ENCODE measurements at places on chromosomes 11 and 22.

DNA sequence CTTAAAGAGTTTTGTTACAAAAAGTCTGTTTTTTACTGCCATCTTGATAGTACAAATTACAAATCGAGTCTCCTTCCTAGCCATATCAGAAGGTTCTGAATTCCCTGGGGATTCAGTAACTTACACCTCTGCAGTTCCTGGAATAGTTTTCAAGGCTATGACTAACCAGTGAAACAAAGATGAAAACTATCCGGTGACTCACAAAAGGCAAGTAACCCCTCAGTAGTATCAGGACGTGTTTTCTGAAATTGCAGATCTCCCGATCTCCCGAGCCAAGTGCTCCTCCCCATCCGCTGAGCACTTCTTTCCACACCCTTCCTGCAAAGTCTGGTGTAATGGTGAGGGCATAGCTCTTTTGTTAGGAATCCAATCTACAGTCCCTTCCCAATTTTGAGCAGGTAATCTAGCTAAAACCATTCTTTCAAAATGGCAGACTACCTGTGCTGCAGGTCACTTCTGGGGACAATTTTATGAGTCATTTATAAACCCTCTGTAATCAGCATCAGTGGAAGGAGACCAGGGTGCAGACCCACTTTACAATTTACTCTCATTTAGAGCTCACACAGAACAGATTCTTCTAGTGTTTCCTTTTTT, 7.7 kb downstream of the E2F8 start:
- DNase-seq = peak; percentile 31

DNA sequence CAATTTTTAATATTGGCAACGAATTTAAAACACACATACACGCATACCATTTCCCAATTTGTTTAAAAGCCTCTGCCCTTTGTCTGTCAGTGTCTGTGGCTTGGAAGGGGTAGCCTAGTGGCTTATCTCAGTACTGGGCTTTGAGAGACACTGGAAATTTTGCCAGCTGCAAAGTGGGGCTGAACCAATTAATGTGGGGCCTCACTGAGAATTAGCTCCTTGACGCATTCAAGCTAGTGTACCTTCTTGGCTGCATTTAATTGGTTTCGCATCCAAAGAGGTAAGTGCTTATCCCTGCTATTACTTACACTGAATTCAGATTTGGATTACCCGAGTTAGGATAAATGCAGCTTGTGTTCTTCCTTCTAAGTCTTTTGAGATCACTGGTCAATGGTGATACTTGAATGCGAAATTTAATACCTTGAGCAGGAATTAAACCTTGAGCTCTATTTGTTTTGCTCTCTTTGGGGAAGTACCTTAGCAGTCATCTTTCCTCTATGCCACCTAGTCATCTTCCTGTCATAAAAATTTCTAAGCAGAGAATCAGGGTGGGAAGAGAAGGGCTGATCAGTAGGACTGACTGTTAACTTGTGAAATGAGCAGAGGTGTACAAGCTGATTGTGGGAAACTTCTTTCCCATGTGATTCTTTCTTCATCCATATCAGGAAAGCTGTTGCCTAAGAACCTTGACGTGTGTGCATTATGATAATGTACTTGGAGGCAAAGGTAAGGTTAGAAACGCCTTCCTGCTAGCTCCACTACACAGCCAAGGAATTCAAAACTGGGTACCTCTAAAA, 187.7 kb upstream of the E2F8 start:
- DNase-seq = no peak

DNA sequence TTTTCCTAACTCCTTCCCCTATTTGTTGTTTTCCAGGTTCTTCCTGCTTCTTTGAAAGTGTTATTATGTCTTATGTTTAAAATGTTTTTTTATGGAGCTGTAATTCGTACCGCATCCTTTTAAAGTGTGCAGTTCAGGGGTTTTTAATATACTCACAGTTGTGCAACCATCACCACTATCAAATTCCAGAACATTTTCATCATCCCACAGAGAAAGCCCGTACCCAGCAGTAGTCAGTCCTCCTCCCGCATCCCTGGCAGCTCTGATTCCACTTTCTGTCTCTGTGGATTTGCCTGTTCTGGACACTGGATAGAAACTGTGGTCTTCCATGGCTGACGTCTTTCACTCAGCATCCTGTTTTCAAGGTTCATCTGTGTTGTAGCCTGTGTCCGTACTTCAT, 73.7 kb downstream of the JAM3 start:
- DNase-seq = no peak

DNA sequence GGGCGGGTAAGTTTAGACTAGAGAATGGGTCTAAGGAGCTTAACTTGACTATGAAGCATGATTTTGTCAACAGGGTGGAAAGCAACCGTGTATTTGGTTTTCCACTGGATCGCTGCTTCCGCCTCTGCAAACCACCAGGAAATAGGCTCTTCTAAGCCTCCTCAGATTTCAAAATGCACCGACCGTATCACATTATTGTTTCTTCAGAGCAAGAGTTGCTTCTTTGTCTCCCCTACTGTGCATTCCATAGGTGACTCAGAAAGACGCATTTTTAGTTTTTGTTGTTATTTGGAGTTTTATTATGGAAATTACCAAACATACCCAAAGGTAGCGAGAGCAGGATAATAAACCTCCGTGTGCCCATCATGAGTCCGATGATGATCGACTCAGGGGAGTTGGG, 64.3 kb upstream of the RASD2 start:
- DNase-seq = no peak

GRCh38 chr22:33361581-33361980, 303.4 kb upstream of the SYN3 start:
- no peak for DNase-seq

DNA sequence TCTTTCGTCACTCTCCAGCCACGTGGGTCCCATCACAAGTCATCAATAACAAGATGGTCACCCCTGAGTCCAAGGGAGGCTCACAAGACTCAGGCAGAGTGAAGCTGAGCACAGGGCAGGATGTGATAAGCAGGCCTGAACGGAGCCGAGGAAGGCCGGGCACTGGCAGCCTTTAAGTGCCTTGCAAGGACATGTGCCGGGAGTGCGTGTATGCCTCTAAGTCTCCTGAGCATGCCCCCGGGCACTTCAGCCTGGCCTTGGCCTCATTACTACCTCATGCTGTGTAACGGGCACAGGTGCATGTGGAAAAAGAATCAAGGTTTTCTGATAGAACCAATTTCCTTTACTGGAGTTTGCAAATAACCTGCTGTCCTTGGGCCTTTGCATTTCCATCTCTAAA, 55.8 kb downstream of the UBASH3B start:
- DNase-seq = no peak

GRCh38 chr22:24146791-24147353, 34.4 kb upstream of the SUSD2 start:
- DNase-seq = peak; percentile 72

GRCh38 chr11:63738720-63739360, 29.7 kb downstream of the ZFTA start:
- no peak for DNase-seq

- DNase-seq = no peak
Observed at GRCh38 chr11:118046051-118046963, 30.6 kb upstream of the TMPRSS4 start.

- DNase-seq = no peak
Observed at GRCh38 chr11:114559425-114560310, at the start of gene NXPE1. NXPE1 (minus strand) TSS chr11:114559881; CDS start chr11:114551201, 8,680 bp downstream.

DNA sequence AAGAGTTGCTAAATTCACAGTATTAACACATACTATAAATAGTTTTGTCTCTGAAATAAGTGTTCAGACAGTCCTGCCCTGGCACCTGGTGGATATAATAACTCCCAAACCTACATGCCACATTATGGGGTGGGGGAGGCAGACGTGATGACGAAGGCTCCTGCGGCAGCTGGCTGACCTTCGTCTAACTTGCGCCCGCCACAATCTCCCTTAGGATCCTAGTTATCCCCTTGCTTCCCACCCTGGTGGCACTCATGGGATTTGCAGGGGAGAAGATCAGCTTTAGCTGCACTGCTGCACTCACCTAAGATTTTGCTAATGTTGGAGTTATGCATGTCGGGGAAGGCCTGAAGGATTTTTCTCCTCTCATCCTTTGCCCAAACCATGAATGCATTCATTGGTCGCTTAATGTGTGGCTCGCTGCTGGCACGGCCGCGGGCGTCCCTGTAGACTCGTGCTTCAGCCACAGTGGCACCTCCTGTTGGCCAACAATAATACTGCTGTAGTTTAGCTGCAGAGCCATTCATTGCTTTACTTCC, 367.6 kb downstream of the SOX6 start:
- no peak for DNase-seq

DNA sequence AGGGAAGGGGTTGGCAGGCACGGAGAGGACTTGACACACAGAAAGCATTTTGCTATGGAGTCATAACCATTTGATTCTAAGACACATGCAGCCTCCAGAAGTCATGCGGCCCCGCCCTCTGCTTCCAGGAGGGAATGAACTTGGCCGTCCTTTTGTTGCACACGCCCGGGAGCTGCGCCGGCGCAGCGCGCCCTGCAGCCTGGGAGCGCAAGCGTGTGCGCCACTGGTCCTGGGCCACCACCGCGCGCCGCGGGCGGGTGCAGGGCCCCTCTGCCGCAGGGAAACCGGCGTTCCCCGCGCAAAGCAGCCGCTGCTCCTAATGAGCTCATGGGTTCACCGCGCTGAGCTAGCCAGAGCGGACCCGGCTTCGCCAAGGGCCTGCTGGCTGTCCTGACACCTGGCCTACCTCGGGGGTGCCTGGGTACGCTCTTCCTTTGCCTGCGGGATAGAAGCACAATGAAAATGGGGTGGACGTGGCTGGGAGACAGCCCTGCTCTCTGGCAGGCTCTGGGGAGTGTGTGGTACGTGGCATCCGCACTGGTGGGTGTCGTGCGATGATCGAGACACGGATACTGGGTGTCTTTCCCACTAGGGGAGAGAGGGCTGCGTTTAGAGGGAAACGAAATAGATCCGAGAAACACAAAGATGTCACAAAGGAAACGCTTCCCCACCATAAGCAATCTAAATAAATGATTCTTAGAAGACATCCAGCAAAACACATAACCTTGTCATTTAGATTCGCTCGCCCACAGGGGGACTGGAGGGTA, 669 bp downstream of the MICAL3 start:
- DNase-seq = no peak

GRCh38 chr11:128696941-128697340, 3.1 kb downstream of the FLI1 start:
- no peak for DNase-seq

- DNase-seq = no peak
Observed at GRCh38 chr22:30261134-30261533, 5.5 kb downstream of the OSM start.

DNA sequence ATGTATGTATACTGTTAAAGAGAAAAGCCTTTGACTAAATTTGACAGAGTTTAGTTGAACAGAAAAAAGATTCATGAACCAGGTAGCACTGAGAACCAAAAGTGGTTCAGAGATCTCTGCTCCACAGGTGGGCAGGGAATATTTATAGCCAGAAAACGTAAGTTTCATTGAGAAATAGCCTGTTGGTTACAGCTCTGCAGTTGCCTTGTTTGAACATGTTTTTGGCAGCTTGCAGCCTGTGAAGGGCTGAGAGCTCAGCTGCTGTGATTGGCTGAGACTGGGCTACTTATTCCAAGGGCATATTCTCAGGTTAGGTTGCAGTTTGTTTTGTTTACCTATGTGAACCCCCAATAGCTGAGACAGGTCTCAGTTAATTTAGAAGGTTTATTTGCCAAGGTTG, 13.5 kb upstream of the ZNF74 start:
- DNase-seq = no peak

GRCh38 chr22:23531283-23531956, 48.7 kb downstream of the IGLL1 start:
- no peak for DNase-seq

GRCh38 chr22:30265131-30265720, 1.4 kb downstream of the OSM start:
- no peak for DNase-seq

- DNase-seq = no peak
Observed at GRCh38 chr11:20155683-20156279, 4.5 kb downstream of the DBX1 start.

- no peak for DNase-seq
Observed at GRCh38 chr11:90204832-90205646, 17.8 kb downstream of the CHORDC1 start.

- no peak for DNase-seq
Observed at GRCh38 chr11:2089536-2090165, 49.5 kb downstream of the IGF2 start.

DNA sequence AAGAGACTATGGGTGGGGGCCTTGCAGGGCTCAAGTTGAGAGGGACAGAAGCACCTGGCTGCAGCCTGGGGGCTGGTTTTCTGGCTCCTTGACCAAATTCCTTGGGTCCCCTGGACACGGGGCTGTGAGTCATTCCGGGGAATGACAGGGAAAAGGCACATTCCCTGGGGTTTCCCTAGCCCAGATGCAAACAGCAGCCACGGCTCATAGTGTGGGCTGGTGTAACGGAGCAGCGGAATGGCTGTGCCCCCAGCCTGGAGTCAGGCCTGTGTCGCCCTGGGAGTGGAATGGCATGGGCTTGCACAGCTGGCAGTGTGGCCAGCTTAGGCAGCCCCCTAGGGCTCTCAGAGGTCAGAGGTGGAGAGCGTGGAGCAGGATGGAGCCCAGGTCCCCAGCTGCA, 77.6 kb upstream of the KCNQ1OT1 start:
- DNase-seq = no peak

DNA sequence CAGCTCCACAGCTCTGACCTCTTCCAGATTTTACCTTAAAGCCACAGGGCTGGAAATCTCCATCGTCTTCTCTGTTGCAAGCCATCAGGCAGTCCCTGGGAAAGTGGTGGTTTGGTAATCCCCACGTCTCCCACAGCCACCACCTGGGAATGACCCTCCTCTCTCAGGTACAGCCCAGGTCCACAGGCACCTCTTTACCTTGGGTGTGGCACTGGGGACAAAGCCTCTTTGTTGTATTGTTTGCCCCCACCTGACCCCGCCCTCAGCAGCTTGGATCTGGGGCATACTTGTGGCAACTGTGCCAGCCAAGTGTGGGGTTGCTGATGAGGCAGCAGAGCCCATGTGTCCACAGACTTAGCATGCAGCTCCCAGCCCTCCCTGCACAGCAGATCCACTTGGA, 77.6 kb downstream of the LRRC32 start:
- no peak for DNase-seq

GRCh38 chr11:19276859-19277808, 36.4 kb upstream of the E2F8 start:
- DNase-seq = no peak

DNA sequence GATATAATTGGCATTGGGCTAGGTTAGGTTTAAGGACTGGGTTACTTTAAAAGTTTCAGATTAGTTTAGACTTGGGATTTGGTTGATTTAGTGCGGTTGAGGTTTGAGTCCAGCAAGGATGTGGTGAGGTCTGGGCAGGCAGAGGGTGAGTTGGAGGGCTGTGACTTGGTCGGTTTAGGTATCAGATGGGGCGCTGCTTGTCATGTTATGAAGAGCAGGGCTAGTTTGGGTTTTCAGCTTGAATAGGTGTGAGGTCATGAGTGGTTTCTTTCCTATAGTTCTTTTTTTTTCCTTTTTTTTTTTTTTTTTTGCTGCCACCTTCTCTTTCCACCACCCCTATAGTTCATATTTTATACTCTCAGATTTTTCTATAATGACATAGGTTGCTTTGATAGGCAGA, 4.8 kb downstream of the CLCF1 start:
- DNase-seq = no peak

Data from AG04449 (cell line).